Stimulated activated CD4-positive, alpha-beta T cell treated with anti-CD3 and anti-CD28 coated beads, Interleukin-12 subunit alpha, Interleukin-12 subunit beta, amount 100 ng/mL, for 48 hours (primary cell): ENCODE measurements at places on chromosomes 1 and 21.
A peak's percentile ranks its signal among the peaks of the same experiment; 100 is the strongest.

DNA sequence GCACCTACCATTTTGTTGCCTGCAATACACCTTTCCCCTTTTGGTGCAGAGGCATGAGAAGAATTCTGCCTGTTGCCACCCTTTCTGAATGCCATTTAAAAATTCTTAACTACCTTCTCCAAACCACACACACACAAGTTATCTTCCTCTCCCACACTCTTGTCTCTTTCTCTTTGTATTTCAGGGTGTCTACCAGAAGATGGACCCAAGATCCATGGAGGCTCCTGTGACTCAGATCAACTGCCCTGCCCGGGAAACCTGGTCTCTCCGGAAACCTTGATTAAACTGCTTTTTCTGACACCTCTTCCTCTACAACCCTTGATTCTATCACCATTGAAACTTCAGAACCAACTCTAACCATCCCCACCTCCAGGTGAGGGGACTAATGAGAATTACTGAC, 2.4 kb upstream of the TARS2 start:
- no peak for DNase-seq

DNA sequence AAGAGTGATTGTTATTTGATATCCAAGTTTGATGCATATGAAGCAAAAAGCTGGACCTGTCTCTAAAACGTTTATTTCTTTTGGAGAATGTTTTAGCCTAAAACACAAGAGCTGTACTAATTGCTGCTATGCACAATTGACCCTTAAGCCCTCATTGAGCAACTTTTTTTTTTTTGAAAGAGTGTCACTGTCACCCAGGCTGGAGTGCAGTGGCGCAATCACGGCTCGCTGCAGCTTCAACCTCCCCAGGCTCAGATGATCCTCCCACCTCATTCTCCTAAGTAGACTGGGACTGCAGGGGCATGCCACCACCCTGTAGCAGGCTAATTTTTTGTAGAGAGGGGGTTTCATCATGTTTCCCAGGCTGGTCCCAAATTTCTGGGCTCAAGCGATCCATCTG, 129.1 kb downstream of the PIK3R3 start:
- no peak for DNase-seq

- no peak for DNase-seq
Observed at GRCh38 chr1:150552911-150553289, 3.7 kb downstream of the ADAMTSL4 start.

GRCh38 chr1:186672596-186672995, 7.6 kb downstream of the PTGS2 start:
- no peak for DNase-seq

GRCh38 chr1:211145944-211146343, 12.0 kb upstream of the KCNH1 start:
- no peak for DNase-seq

DNA sequence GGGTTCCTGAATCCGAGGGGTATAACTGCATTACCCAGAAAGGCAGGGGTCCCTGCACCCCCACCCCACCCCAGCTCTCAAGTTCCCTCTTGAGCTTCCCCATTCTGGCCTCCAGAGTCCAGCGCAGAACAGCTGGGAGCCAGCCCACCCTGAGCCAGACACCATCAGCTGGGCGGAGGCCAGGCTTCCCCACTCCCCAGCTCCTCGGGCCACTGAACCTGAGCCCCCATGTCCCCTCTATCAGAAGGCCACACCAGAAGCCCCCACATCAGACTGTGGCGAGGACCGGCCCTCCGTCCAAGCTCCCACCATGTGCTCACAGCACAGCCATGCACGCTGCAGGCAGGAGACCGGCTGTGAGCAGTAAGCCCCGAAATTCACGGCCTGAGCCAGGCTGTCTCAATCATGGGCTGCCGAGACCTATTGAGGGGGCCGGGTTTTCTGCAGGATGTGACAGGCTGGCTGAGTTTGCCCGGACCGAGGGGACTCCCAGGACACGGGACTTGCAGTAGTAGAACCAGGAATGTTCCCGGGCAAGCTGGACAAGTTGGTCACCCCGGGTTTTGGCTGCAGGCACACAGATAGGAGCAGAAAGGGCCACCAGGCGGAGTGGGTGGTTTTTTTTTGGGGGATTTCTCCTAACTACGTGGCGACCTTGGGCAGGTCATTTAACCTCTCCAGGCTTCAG, 25.5 kb upstream of the TNFRSF1B start:
- DNase-seq, result no peak

DNA sequence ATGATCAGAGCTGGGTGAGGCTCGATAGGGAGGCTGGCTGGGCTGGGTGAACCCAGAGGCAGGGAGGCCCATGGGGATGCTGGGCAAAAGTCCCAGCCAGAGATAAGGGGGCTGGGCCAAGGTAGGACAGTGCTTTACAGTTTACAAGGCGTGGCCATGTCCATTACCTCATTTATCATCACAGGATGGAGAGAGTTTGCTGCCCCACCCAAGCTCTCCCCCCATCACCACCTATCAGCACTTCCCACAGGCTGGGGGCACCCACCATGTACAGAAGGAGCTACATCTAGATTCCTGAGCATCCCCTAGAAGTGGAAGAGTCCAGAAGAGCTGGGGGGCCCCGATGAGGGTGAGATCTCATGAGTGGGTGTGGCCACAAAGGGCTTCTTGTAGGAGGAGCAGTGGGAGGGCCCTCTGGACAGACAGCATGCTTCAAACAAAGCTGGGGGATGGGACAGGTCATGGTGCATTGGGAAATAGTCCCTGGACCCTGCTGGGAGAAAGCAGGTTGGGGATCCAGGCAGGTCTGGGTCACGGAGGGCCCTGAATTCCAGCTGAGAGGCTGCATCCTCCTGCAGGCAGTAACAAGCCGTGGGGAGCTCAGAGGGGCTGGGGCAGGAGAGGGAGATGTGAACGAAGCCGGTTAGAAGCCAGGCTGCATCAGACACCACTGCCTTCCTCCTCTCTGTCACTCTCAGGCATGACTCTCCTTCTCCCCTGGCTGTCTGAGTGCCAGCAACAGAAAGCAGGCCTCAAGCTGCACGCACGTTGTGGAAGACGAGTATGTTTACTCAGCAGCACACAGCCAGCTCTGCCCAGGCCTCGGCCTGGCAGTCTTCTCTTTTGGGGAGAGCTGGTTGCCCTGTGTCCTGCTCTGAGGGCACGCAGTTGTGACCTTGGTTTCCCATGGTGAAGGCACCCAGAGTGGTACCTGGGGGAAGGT, 202.3 kb downstream of the HIVEP3 start:
- DNase-seq, result no peak

- DNase-seq, result peak; percentile 5
Observed at GRCh38 chr1:5423109-5423508, 569.1 kb downstream of the NPHP4 start.

GRCh38 chr1:223513309-223513708, 120.1 kb downstream of the CCDC185 start:
- DNase-seq, result no peak

GRCh38 chr1:228004331-228004855, 2.4 kb upstream of the WNT3A start:
- no peak for DNase-seq

DNA sequence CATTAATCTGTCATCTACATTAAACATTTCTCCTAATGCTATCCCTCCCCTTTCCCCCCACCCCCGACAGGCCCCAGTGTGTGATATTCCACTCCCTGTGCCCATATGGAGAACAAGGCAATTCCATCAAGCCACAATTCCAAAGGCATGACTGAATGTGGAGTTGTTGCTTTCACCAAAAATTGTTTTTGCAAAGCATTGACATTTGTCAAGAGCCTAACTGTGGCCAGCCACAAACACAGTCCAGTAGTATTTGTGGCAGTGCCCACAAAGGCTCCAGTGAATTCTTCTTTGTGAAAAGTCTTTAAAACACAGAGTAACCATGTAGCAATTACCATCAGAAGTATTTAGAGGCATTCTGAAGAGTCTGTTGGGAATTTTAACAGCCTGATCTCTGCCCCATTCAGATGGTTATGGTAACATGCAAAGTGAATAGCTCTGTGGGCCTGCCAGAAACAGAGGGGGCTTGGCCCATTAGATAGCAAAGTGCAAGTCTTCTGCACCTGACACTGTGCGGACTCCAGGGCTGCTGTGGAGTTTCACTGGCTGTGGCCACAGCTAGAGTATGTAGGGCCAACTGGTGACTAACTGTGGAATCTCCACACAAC, 11.6 kb upstream of the LRRC53 start:
- DNase-seq, result no peak

GRCh38 chr1:53284224-53285020, 43.4 kb downstream of the LRP8 start:
- no peak for DNase-seq

GRCh38 chr1:36160388-36160948, 4.5 kb downstream of the MAP7D1 start:
- no peak for DNase-seq

- peak; percentile 29 for DNase-seq
Observed at GRCh38 chr21:45404730-45405270, at the start of gene COL18A1. TSS of gene COL18A1 (plus strand) at chr21:45405165. CDS start at chr21:45405231, 66 bp downstream.

- DNase-seq, result no peak
Observed at GRCh38 chr1:198153103-198153502, 3.7 kb upstream of the NEK7 start.

- no peak for DNase-seq
Observed at GRCh38 chr1:112798292-112798691, 83.2 kb upstream of the PPM1J start.

GRCh38 chr21:45029948-45030681, 44.3 kb upstream of the ADARB1 start:
- DNase-seq, result no peak

- DNase-seq, result no peak
Observed at GRCh38 chr1:239301251-239301650, 85.1 kb upstream of the CHRM3 start.

- DNase-seq, result no peak
Observed at GRCh38 chr1:236289492-236290131, 7.9 kb upstream of the ERO1B start.

- peak; percentile 54 for DNase-seq
Observed at GRCh38 chr1:226061841-226062557, 517 bp upstream of the H3-3A start.

- no peak for DNase-seq
Observed at GRCh38 chr21:31848326-31848985, 24.4 kb upstream of the HUNK start.

DNA sequence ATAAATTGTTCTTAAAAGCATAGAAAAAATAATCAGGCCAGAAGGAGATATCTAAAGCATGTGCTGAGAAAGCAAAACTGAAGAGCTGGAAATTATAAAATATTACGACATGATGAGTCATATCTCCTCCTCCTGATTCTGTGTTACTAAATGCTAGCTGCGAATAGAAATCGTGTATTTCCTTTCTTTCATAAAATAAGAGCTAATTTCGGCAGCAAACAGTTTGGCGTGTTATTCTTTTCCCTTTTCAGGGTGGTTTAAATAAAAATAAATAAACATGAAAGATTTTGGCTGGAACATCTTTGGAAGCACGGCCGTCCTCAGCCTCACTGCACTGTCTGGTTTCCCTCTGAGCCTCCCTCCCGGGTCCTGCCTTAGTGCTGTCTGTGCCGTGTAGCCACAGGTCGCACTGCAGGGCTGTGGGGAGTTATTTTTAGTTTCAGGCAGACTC, 56.0 kb downstream of the ADARB1 start:
- DNase-seq, result no peak

DNA sequence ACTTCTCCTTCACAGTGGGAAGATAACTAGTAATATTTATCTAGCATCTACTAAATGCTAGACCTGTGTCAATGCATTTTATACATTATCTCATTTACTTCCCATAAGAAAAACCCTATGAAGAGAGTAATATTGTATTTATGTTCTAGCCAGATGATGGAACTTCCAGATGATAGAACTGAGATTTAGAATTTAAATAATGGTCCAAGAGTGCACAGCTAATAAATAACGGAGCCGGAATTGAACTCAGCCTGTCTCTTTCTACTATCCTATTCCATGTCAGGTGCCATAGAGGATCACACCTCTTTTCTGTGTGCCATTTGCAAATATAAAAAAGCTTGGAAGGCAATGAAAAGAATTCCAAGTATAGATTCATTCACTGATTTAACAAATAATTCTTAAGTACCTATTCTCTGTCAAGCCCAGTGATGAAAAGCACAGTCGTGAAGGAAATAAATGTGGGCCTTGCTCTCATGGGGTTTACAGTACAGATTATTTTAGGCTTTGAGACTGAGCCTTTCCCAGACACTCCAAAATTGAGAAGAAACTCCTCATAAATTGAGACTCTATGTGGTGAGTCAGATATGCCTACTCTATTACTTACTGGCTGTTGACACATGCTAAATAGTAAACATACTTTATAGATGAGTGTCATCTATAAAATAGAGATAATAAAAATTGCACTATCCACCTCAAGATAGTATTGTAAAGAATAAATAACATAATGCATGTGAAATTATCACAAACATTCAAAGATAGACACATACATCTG, 378.0 kb upstream of the PRMT6 start:
- DNase-seq, result no peak

DNA sequence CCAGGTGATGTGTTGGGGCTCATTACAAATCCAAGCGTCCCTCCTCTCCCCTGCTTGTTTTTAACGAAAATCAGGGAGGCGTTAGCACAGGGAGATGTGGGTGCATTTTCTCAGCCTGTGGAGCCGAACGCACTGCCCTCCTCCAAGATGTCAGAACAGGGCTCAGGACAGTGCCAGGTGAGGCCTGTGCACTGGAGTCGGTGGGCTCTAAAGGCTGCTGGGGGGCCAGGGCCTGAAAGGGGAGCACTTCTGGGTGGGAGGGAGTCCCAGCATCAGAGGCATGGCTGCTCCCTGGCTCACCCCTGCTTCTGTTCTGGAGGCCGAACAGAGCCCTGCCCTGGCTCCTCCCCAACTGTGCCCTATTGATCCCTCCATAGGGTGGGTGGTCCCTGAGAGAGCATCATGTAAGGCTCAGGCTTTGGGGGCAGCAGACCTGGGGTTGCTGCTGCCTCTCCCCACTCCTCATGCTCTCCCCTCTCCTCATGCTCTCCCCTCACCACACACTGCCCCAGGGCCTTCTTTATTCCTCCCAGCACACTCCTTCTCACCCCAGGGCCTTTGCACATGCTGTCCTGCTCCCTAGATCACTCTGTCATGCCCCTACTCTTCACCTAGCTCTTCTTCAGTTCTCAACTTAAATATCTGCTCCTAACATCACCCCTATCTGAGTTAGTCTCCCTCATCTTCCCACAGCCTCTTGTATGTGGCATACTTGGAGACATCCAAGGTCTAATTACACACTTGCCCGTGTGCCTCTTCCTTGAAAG, 725.2 kb downstream of the PTPRU start:
- no peak for DNase-seq

DNA sequence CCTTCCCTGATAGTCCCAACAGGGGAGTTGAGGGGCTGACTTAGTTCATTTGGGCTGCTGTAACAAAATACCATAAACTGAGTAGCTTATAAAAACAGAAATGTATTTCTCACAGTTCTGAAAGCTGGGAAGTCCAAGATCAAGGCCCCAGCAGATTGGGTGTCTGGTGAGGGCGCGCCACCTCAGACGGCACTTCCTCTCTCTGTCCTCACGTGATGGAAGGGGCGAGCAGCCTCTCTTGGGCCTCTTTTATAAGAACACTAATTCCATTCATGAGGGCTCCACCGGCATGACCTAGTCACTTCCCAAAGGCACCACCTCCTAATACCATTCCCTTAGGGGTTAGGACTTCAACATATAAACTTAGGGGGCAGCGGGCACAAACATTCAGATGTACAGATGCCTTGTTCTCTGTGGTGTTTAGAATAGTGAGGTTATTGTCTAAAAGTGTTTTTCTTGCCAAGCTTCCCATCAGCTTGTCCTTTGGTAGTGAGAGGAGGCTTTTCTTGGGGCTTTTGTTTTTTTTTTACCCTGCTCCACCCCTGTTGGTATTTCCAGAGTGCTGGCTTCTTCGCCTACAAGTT, 20.3 kb downstream of the NIPAL3 start:
- DNase-seq, result no peak

- DNase-seq, result no peak
Observed at GRCh38 chr1:173864179-173864867, 3.5 kb downstream of the GAS5 start.

GRCh38 chr1:99627615-99628014, 18.3 kb upstream of the PALMD start:
- no peak for DNase-seq

GRCh38 chr21:31537872-31538576, 121.5 kb upstream of the SOD1 start:
- no peak for DNase-seq
